ENCODE measurements at places on chromosomes 4 and X. TPM values are rescaled to one million over a fixed set of nuclear protein-coding genes. Genes with fewer than 3 reads are reported as not detected.

Gene SLC25A4
- total RNA-seq, result 24.0 TPM

Gene NWD2
- total RNA-seq, result not detected

Gene RPL39
- total RNA-seq, result 7,901 TPM

Gene MAOA
- 176 TPM for total RNA-seq

Gene SH3BP2
- 36.0 TPM for total RNA-seq

Gene SOD3
- 120 TPM for total RNA-seq

Gene MXRA5
- 9.9 TPM for total RNA-seq

Gene PRRG3
- total RNA-seq, result 0.15 TPM

Gene SPIN2A
- not detected for total RNA-seq

Gene CITED1
- total RNA-seq, result not detected

Gene ESX1
- total RNA-seq, result not detected

Gene CLCN4
- 0.30 TPM for total RNA-seq

Gene CXCL10
- total RNA-seq, result 8.9 TPM

Gene C4orf50
- 0.19 TPM for total RNA-seq

Gene NUDT10
- 0.95 TPM for total RNA-seq

Gene DHX15
- total RNA-seq, result 74.1 TPM

Gene ETDC
- not detected for total RNA-seq

Gene ADH6
- total RNA-seq, result not detected

Gene RELL1
- 49.0 TPM for total RNA-seq

Gene TMEM192
- 11.3 TPM for total RNA-seq

Gene KLF8
- 29.7 TPM for total RNA-seq

Gene UPF3B
- 2.8 TPM for total RNA-seq

Gene GPAT3
- 4.0 TPM for total RNA-seq

Gene C1QTNF7
- 0.11 TPM for total RNA-seq

Gene F8A2
- not detected for total RNA-seq

Gene SLC49A3
- total RNA-seq, result 5.8 TPM

Gene NDNF
- total RNA-seq, result 1.5 TPM

Gene TMEM144
- total RNA-seq, result 3.4 TPM

Gene FAM241A
- 3.5 TPM for total RNA-seq

Gene GPM6B
- total RNA-seq, result 5.3 TPM

Gene RAB40AL
- 0.95 TPM for total RNA-seq

Gene PLK4
- 11.9 TPM for total RNA-seq

Gene MAGEA2B
- not detected for total RNA-seq

Gene ATP2B3
- total RNA-seq, result not detected

Gene RAB28
- 12.0 TPM for total RNA-seq

Gene FGFBP1
- total RNA-seq, result 626 TPM

Gene SULT1E1
- not detected for total RNA-seq

Gene ATOH1
- total RNA-seq, result not detected

Gene TCEAL7
- total RNA-seq, result not detected

Gene DUSP9
- 4.0 TPM for total RNA-seq

Gene IRS4
- not detected for total RNA-seq

Gene MAGEA12
- total RNA-seq, result not detected

Gene SLITRK2
- total RNA-seq, result not detected

Gene CCKAR
- not detected for total RNA-seq

Gene CABS1
- not detected for total RNA-seq

Gene CRMP1
- total RNA-seq, result 5.0 TPM

Gene FRAS1
- total RNA-seq, result 11.4 TPM

Measured in esophagus squamous epithelium (tissue), 5 donors.